ENCODE measurements at places on chromosomes 11 and 22.

DNA sequence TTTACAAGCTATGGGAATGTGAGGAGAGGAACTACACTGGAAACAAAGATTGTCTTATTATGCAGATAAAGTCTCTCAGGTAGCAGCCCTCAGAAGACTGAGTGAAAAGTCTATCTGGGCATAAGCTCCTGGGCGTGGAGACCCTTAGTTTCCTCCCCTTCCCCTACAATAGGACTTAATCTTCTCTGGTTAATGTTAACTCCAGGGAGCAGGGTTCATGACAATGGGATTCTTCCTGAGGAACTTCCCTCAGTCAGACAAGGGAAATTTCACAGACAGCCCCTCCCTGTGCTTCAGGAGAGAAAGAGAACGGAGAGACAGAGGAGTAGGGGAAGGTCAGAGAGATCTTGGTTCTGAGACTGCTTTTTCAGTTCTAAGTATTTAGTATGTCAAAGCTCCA is 1428.6 kb downstream of the LRRC4C start:
- DNase-seq = no peak

DNA sequence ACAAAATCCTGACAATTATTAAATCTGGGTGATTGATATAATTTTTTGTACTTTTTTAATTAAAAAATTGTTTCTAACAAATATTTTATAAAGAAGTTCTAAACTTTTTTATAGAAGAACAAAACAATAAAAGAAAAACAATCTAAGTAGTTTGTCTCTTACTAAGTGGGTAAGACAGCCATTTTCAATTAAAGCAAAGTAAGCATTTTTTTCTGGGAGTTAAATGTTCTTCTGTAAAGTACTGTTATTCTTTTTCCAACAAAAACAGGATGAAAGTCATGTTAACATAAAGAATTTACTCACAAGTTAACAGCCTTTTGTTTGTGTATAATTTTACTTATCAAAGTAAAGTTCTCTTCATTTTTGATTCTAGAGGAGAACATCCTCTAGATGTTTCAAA is 1029.9 kb downstream of the JRKL start:
- DNase-seq = no peak

DNA sequence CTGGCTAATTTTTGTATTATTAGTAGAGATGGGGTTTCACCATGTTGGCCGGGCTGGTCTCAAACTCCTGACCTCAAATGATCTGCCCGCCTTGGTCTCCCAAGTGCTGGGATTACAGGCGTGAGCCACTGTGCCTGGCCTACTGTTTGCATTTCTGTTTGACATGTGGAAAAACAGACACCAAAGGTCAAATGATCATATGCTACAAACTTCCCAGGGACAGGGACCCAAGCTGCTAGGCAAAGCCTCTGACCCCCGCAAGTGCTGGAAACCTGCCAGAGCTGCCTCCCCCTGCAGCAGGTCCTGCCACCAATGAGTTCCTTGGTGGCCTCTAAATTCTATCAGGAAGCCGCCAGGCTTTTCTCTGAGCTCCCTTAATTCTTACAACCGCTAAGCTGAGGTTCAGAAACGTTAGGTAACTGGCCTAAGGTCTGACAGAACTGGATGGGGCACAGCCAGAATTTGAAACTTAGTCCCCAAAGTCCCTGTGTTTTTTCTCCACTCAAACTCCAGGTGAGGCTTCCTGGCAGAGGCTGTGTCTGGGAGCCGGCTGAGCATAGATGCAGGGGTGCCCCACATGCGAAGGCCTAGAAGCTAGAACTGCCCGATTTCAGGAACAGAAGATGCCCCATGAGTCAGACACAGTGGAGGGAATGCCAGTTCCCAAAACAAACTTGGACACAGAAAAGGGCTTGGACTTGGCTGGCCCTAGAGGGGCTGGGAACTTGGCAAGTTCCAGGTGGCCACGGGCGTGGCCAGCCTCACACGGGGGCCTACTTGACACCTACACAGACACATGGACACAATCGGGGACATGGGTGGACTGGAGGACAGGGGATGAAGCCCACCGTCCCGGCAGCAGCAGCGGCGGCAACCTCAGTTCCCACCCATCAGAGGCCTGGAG is 7.4 kb downstream of the CSNK1E start:
- DNase-seq = no peak

GRCh38 chr22:29510542-29510941 is 30.5 kb downstream of the NEFH start:
- no peak for DNase-seq

DNA sequence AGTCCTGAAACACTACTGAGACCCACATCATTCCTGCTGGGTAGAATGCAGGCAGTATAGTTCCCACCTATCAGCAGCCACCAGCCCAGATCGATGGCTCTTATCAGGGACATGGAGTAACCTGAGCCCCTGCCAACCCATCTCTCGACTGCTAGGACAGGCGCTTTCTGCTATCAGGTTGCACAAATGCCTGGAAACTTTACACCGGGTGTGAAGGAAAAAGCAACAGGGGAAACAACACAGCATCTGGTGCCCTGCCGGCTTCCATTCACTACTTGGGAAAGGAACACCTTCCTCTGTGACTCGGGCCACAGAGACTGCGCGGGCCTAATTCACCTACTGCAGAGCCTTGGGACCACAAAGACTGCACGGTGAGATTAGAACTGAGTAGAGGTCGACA is 18.5 kb downstream of the RBFOX2 start:
- DNase-seq = no peak

- no peak for DNase-seq
Measured at GRCh38 chr11:46686886-46687795, 13.3 kb downstream of the ARHGAP1 start.

DNA sequence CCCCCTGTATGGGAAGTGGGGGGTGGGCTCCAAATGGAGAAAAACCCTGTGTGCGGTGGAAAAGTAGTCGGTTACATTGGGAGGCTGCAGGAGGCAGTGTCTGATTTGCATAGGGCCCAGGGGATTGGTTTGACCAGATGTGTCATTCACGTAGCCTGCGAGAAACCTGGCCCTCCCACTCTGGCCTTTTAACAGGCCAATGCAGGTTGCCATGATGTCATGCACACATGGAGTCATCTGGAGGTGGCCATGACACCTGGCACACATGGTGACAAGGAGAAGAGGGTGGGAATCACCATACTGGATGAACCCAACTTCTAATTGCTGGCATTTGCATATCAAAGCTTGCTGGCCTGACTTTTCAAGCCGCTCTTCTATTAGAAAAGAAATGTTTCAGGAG is 50.6 kb downstream of the FAM181B start:
- no peak for DNase-seq

DNA sequence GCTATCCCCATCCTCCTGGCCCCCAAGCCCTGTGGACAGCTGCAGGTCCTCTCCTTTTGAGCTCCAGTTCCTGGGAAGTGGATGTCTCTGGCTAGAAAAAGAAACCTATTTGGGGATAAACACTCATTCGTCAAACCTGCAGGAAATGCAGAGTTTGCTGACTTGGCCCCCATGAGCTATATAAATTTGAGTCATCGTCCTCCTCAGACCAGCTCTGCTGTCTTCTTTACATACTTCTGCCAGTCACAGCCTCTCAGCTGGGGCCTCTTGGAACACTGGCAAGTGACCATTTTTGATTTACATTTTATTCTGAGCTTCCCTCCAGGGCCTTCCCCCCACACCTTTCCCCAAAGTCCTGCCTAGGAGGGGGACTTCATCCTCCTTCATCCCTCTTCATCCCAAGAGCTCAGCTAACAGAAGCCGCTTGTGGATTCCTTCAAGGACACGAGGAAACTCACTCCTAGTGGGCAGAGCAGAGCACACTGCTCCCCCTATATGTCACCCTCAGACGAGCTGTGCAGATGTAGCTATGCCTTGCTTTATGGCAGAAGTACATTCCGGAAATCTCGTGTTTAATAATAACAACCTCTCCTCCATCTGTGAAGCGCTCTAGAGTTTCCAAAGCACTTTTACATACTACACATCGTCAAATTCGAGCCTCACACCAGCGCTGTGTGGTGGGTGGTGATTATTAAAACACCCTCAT is 131.8 kb downstream of the FEZ1 start:
- no peak for DNase-seq

GRCh38 chr11:22076271-22076930 is 116.5 kb upstream of the ANO5 start:
- no peak for DNase-seq

- no peak for DNase-seq
Measured at GRCh38 chr11:118216621-118217481, 8.0 kb downstream of the JAML start.

- DNase-seq = no peak
Measured at GRCh38 chr22:39359659-39360195, 9.9 kb downstream of the SYNGR1 start.

DNA sequence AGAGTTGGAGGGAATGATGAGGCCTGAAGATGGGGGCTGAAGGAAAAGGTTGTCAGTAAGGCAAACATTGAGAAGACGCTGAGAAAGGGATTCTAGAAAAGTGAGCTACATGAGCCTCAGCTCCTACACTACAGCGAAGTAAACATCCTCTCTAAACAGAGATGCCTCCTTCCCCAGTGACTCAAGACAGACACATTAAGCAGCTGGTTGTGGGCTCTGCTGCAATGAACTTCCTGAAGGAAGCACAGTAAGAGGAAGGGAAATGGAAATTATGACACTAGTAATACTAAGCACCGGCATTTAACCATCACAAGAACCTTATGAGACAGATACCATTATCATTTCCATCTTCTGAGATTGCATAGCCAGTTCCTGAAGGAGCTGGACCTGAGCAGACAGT is 190.5 kb downstream of the C11orf87 start:
- DNase-seq = no peak

- DNase-seq = no peak
Measured at GRCh38 chr11:77198440-77198849, 70.4 kb downstream of the MYO7A start.

- peak; percentile 56 for DNase-seq
Measured at GRCh38 chr22:46661221-46661851, 41.1 kb downstream of the GRAMD4 start.

GRCh38 chr22:24039046-24039445 is 27.9 kb downstream of the CABIN1 start:
- DNase-seq = no peak

- no peak for DNase-seq
Measured at GRCh38 chr11:45141171-45141570, 5.3 kb upstream of the PRDM11 start.

GRCh38 chr11:115077740-115078139 is 399.4 kb downstream of the NXPE2 start:
- DNase-seq = no peak

GRCh38 chr11:127194521-127194920 is 194.0 kb upstream of the KIRREL3 start:
- DNase-seq = no peak

- DNase-seq = no peak
Measured at GRCh38 chr11:104588446-104588845, 309.8 kb downstream of the CASP12 start.

DNA sequence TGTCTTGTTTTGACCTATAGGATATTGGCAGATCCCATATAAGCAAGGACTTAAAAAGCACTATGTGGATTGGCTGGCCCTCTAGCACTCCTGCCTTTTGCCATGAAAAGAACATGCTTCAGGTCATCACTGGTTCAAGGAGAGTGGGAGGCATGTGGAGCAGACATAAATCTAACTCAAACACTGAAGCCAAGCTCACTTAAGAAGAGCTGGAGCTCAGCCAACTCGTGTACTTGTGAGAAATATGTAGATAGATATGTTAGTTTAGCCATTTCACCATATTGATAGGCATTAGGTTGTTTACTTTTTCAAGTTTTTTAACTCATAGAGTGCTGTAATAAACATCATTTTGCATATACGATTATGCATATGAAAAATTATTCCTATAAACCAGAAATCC is 19.9 kb upstream of the BBOX1 start:
- DNase-seq = no peak

DNA sequence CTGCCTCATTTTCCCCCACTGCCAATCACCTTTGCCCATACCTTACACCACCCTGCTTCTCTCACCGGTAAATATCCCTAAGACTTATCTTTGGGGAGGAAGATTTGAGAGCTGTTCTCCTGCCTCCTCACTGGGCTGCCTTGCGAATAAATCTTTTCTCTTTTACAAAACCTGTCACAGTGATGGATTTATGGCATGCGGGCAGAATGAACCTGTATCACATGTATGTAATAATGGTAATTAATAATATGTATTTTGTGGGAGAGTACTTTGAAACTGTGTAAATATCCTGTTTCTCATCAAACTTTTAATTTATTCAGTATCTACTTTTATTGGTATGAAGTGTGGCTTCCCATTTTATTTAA is 3.6 kb upstream of the USP18 start:
- no peak for DNase-seq

GRCh38 chr11:119320776-119321524 is 4.0 kb upstream of the MCAM start:
- DNase-seq = no peak

DNA sequence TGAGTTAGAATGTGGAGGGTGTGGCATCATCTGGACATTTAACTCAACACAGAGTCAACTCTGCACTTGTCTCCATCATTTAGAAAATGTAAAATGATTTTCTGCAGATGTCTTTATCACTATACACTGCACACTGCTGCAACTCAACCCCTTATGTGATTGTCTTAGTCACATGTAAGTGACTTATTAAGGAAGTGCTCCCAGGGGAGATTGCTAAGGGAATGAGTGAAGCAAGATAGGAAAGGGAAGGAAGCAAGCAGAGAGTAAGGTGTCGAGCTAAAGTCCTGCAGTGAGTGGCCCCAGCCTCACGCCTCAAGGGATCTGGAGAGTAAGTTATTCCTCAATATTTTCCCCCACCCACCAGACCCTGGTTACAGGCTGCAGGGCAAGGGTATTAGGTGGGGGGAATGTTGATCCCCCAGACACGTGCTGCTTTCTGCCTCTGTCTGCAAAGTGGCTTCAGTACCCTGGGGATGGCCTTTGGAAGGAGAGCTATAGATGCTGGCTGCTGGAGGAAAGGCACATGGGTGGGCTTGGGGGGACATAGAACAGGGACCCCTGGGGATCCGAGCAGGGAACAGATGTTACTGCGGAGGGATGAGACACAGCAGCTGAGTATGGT is 7.2 kb upstream of the CBX6 start:
- no peak for DNase-seq

GRCh38 chr11:38718049-38718448 is 2120.0 kb upstream of the RAG2 start:
- DNase-seq = no peak

- DNase-seq = no peak
Measured at GRCh38 chr11:15697437-15698236, 582.9 kb downstream of the INSC start.
